Caki2 (cell line): ENCODE measurements at places on chromosomes 2 and 18.

GRCh38 chr2:46239847-46240181 lies 57.4 kb upstream of the EPAS1 start:
- no peak for DNase-seq

DNA sequence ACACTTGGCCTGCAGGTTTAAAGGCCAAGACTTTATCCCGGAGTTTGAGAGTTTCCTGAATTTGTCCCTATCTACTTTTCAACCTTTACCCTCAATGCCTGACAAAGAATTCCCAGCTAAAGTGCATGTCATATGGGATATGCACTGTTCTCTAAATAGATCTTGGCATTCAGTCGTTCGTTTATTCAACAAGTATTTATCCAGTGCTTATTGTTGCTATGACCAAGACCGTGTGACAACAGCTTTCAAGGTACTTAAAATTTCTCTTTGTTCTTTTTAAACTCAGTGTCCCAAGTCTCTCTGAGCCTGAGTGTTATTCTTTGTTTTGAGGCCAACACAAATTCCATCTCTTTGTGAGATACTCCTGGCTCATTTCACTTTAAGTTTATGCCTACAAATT lies 133.4 kb downstream of the RGPD3 start:
- DNase-seq, result no peak

GRCh38 chr2:121372721-121373353 lies 87.8 kb upstream of the TFCP2L1 start:
- DNase-seq, result no peak

- DNase-seq, result no peak
Measured at GRCh38 chr2:240569998-240570530, 1.8 kb downstream of the RNPEPL1 start.

DNA sequence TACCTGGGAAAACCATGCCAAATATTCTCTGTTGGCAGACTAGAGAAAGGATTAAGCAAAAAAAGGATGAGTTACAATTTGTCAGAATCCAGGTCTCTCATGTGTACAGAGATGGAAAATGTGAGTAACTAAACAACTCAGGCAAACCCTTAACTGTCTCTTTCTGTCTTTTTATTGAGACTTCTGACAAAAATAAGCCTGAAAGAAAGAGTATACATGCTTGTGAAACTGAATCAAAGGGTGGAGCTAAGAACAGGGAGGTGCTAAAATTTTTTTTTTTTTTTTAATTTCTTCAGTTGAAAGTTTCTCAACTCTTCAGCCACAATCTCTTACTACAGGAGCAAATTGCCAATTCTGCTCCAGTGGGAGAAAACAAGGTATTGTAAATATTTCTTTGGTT lies at the start of gene SERPINB10:
Gene SERPINB10 (plus strand): TSS at position 295 of the 400 bp plus-strand sequence. CDS start 7,553 bp downstream, outside the sequence.
- no peak for DNase-seq

DNA sequence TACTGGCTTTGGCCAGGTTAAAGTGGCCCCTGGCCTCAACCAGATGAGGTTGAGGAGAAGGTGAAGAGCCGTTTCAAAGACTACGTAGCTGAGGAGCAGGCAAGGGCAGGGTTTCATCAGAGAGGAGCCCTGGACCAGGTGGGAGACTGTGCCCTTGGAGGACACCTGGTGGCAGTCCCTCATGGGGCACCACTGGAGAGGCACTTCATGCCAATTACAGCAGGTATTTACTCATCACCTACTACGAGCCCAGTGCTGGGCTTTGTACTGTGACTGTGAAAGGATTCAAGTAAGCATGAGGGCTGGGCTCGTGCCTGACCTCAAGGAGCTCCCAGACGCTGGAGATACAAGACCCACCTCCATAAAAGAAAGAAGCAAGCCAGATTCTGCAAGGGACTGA lies 37.6 kb downstream of the SMAD7 start:
- no peak for DNase-seq

- DNase-seq, result no peak
Measured at GRCh38 chr2:240623531-240624010, 1.7 kb upstream of the GPR35 start.

DNA sequence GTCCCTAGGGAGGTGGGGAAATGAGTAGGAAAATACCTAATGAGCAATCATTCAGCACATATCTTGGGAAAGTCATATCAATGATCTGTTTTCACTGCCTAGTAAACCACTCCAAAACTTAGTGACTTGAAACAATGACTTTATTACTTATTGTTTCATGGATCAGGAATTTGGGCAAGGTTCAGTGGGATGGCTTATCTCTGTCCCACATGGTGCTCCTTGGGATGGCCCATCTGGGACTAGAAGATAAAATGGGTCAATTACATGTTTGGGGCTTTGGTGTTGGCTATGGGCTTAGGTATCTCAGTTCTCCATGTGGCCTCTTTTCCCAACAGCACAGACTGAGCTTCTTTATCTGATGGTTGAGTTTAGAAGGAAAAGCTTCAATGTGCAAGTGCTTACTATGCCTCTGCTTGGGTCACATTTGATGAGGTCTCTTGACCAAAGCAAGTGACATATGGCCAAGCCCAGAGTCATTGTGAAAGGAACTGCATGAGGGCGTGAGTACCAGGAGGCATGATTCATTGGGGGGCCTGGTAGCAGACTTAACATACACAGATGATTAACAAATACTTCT lies 218.1 kb upstream of the TNP1 start:
- DNase-seq, result no peak

GRCh38 chr2:64672708-64673107 lies 19.0 kb upstream of the SERTAD2 start:
- no peak for DNase-seq

GRCh38 chr2:59567151-59567550 lies 986.3 kb downstream of the BCL11A start:
- no peak for DNase-seq
